ENCODE measurements at places on chromosomes 3 and 15.

DNA sequence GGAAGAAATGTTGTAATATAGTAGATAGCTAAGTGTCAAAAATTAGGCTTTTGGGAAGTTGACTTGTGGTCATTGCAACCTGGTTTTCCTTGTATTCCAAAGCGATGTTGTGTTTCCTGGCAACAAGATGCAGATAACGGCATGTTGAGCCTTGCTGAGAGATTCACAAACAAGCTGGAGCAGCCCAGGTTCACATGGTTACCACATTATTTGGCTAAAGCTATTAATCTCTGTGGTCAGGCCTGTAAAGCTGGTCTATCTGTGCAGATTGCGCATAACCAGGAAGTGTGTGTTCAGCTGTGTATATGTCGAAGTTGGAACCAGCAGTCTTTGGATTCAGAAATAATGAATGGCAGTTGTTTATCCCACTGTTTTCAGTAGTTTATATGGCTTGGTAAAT, 6.6 kb downstream of the TIPARP start:
- DNase-seq = no peak

DNA sequence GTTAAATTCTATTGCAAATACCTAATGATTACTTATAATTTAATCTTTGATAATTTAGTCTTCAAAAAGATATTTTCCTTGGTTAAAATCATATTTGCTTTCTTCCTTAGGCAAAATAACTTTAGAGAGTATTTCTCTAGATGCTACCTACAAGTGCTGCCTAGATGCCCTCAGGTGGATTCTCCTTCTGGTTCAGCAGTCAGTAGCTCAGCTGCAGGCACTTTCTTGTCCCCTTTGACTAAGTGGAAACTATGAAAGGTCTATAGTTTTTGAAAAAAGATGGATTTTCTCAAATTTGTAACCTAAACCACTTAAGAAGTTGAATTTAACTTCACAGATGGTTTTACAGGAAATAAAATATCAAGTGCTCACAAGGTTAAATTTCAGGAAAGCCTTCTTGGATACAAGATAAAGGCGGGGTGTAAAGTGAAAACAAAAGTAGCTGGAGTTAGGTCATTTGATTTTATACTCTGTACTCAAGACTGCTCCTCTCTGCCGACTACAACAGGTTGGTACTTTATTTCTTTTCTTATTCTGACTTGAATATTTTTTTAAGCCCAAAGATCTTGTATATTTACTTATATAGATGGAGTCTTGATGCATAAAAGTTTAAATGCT, at the start of gene ACKR4:
Gene ACKR4, plus strand, starts transcription at position 455 of the 618 bp plus-strand sequence. CDS start 3,128 bp downstream, outside the sequence.
- no peak for DNase-seq

- no peak for DNase-seq
These were observed 47.1 kb downstream of the STT3B start for GRCh38 chr3:31579828-31580227.

DNA sequence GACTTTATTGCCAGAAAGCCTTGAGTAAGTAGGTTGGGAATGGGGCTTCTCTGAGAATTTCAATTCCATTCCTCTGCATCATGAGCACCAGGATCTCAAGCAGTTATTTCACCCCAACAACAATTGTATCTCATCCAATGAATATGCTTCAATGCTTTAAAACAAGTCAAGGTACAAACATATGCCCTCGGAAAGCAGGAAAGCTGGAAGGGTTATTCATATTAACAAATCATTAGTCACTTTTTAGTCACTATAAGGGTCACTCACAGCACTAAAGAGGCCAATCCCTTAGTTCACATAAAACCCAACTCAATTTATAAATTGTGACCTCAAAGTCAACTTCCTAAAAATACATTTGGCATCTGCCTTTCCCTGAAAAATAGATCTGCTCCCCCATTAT, 16.2 kb downstream of the MB21D2 start:
- no peak for DNase-seq

GRCh38 chr3:12773030-12773709, 14.1 kb upstream of the TMEM40 start:
- DNase-seq = no peak

GRCh38 chr3:171160325-171160724, 133.8 kb upstream of the SLC2A2 start:
- DNase-seq = no peak

DNA sequence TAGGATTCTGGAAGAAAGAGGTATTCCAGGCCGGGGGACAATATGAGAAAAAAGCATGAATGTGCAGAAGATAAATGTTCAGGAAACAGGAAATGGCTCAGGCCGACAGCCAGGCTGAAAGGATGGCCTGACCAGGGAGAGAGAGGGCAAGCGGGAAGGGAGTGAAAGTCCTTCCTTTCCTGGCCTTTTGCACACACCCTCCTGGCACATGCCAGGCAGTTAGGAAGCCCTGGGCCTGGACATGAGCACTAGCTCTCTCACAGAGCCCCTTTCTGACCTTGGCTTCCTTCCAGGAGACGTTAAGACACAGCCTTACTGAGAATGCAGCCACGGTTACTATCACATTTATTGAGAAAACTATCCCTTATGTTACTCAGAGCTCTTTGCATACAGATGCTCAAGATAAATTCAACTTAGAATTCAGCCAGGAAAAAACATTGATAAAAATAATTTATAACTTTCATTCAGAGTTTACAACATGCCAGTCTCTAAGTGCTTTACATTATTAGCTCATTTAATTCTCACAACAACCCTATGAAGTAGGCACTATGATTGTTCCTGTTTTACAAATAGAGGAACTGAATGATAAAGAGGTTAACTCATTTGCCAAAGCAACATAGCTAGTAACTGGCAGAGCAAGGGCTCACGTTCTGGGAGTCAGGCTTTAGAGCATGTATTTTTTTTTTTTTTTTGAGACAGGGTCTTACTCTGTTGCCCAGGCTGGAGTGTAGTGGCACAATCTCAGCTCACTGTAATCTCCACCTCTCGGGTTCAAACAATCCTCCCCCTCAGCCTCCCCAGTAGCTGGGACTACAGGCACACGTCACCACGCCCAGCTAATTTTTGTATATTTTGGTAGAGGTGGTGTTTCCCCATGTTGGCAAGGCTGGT, 39.4 kb upstream of the SMAD3 start:
- DNase-seq = no peak

DNA sequence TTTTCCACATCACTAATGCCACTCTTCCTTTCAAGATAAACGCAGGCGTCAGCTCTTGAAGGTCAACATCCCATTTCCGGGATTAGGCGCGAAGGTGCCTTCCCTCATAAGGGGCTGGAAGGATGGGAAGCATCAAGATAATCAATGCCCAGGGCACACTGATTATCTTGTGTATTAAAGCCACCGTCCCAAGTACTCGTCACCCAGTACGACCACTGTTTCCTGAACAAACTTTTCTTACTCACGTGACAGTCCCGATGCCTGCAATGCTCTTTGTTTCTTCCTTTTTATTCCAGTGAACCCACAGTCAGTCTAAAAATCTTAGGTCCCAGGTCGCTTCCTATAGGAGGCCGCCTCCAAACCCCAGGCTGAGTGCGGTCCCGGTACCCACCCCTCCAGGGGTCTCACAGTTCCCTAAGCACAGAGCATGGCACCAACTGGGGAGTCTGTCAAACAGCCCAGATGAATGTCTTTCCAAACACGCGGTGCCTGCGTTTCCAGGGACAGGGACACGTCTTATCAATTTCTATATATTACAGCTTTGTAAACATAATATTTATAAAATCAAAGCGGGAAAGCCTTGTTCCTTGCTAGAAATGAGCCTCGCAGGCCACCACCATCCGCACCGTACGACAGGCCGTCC, 589 bp downstream of the ANAPC13 start:
- DNase-seq = no peak

- no peak for DNase-seq
These were observed 308.4 kb upstream of the RARB start for GRCh38 chr3:25119682-25120081.

DNA sequence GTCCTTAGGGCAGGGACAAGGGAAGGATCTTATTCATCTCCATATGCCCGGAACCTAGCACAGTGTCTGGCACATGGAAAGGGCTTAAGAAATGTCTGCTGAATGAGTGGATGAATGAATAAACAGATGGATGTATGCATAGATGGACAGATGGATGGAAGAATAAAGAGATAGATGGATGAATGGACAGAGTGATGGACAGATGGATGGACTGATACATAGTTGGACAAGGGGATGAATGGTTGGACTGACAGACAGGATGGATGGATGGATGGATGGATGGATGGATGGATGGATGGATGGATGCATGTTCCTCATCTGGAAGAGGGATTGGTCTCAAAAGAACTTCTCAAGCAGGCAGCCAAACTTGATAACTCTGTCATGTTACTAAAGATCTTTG, 177.6 kb downstream of the MEGF11 start:
- DNase-seq = no peak

- no peak for DNase-seq
These were observed 80.2 kb downstream of the ARNT2 start for GRCh38 chr15:80484333-80484864.

- DNase-seq = no peak
These were observed 34.0 kb downstream of the BHLHE40 start for GRCh38 chr3:5013021-5013906.

- DNase-seq = no peak
These were observed 128.8 kb upstream of the NR2F2 start for GRCh38 chr15:96201696-96202095.

GRCh38 chr3:156643729-156644389, 30.5 kb upstream of the TIPARP start:
- DNase-seq = no peak

GRCh38 chr3:153356908-153357307, 194.9 kb downstream of the RAP2B start:
- no peak for DNase-seq

- no peak for DNase-seq
These were observed 148.7 kb downstream of the MEX3B start for GRCh38 chr15:81897057-81897677.

- no peak for DNase-seq
These were observed 394.2 kb downstream of the EDEM1 start for GRCh38 chr3:5581743-5582142.

Data from NCI-H187 treated with DMSO at 0.1 percent for 48 hours (cell line).